Psoas muscle (tissue), 8 donors: ENCODE measurements at places on chromosomes 6 and 20.

GRCh38 chr6:84228198-84228543 lies 728 bp upstream of the CEP162 start:
- DNase-seq: no peak

GRCh38 chr6:43953794-43954310 lies 173.4 kb downstream of the MRPL14 start:
- peak; percentile 81 for DNase-seq

GRCh38 chr6:125865015-125865414 lies 74.3 kb downstream of the NCOA7 start:
- no peak for DNase-seq

DNA sequence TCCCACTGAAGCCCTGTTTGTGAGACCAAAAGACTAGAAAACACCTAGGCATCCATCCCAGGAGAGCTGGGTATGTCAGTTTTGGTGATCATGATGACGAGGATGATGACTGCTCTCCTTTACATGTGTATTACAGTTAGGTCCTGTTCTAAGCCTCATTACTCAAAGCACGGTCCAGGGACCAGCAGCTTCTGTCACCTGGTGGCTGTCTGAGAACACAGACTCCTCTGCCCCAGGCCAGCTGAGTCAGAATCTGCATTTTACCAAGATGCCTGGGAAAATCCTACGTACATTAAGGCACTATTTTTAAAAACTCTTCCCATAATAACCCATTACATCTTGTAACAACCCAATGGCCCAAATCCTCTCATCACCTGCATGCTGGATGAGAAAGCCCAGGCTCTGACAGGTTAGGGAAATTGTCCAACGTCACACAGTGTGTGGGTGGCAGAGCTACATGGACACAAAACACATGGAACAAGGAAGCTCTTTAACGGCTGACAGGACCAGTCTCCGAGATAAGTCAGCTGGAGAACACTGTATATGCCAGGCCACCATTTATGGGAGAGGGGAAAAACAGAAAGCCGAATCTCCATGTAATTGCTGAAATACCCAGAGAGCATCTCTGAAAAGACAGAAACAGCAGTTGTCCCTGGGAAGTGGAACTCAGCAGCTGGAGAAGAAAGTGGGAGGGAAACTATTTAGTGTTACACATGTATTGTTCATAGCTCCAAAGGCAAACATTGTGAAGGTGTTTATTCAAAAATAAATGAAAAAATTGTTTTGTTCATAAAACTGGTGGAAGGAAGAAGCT lies 65.4 kb downstream of the BMP7 start:
- DNase-seq: no peak

- DNase-seq: no peak
These were observed 552.0 kb downstream of the C6orf118 start for GRCh38 chr6:164757451-164757850.

GRCh38 chr6:63058601-63059000 lies 152.7 kb upstream of the FKBP1C start:
- DNase-seq: no peak

DNA sequence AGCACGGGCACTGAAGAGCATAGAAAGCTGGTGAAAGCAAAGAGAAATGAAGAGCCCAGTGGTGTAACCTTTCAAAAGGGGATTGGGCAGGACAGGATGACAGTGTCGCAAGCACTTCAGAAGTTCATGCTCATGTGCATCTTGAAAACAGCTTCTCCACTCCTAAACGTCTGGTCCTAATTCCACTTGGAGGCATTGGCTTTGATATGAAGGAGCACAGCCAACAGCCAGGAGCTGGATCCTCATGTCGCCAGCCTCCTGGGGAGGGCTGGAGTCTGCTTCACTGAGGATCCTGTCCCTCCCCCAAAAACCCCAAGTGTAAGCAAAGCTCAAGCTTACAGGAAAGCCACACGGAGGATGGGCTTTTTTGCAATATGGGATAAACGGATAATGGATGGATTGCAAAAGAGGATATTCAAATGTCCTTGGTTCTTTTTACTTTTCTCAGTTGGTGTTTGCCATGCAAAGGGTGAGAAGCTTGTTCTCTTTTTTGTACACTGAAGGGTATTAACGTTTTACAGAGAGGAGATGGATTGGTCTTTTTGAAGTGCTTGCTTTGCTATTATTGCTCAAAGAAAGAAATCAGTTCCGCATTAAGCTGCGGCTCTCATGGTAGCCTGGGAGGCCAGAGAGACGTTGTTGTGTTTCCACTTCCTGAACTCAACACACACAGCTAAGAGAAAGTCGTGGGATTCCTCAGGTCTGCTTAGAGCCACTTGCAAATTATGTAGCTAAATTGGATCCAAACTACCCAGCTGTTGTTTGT lies 92.2 kb downstream of the SIM1 start:
- no peak for DNase-seq

- DNase-seq: no peak
These were observed 251.3 kb downstream of the ANKRD60 start for GRCh38 chr20:57977141-57977540.

DNA sequence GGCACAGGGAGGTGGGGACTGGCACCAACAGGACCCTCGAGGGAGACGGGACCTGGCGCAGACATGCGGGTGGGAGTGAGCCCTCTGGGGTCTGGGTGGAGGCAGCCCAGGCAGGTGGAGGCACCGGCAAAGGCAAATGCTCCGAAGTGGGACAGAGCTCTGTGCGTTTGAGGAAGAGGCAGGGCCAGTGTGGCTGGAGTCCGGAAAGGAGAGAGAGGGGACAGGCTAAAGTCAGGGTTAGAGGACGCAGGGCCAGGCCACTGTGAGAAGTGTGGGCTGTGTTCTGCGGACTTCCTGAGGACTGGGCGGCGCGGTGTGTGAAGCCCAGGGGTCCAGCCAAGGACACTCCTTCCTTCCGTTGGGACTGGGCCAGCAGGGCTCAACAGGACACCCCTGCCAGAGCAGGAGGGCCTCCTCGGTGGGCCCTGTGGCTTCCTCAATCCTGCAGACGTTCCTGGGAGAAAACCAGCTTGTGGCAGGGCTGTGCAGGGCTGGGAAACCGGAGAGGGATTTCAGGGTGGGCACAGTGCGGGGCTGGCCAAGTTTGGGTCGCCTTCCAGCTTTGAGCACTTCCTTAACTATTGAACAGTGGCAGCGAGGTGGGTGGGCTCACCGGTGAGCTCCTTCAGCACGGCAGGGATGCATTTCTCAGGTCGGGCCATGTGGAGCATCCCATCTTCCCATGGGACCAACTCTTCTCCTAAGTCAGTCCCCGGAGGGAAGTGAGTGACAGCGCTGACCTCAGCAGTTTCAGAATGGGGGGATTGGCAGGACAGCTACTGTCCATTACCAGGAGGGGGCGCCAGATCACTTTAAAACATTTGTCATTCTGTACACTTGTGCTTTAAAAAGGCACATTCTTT lies 22.5 kb downstream of the MOCS3 start:
- DNase-seq: peak; percentile 38

GRCh38 chr6:114419175-114419574 lies 76.4 kb upstream of the HS3ST5 start:
- DNase-seq: no peak

GRCh38 chr6:73665686-73666319 lies 12.0 kb upstream of the SLC17A5 start:
- DNase-seq: no peak

DNA sequence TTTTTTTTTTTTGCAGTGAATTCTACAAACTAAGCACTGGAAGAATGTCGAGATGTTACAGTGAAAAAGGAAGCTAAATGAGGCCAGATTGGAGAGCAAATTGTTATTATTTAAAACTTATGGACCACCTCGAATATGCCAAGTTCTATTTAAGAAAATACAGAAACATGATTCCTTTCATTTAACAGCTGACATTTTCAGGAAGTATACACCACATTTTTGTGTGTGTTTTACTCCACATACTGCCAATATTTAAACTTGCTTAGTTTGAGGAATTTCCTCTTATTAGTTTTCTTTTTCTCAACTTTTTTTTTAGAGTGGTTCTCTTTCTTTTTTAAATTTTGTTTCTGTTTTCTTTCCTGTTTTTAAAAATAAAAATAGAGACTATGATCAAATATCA lies 37.0 kb upstream of the GCLC start:
- DNase-seq: no peak

- DNase-seq: no peak
These were observed 59.3 kb downstream of the EPB41L2 start for GRCh38 chr6:131003488-131004386.

DNA sequence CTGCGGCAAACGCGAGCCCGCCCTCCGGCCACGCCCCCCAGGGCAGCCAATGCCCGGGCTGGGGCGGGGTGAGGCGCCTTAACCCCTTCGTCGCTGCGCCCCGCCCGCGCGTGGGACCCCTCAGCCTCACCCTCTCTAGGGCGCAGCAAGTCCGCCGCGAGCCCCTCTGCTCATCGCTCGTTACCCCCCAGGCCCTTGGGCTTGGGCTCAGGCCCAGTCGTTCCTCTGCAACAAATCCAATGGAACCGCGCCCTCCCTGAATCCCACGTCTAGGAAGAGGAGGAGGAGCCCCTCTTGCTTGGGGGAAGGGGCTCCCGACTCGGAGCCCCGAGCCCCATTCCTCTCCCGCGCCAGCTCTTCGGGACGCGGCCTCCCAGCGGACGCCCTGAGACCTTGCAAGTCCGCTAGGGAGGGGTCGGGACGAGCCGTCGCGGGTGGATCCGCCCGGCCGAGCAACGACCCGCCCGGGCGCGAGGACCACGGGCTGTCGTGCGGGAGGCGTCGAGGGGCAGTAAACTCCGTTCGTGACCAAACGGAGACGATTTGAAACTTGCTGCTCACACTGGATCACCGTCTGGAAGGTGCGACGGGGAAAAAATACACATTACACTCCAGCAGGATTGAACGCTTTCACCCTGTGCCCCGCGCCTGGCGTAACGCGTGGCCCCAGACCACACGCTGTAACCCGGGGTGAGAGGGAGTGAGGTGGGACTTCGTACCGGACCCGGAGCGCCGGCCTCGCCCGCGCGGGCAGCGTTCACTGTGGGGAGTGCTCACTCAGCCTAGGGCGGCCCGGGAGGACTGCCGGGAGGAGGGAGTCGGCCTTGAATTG lies 477 bp upstream of the LZTS3 start:
- peak; percentile 91 for DNase-seq

DNA sequence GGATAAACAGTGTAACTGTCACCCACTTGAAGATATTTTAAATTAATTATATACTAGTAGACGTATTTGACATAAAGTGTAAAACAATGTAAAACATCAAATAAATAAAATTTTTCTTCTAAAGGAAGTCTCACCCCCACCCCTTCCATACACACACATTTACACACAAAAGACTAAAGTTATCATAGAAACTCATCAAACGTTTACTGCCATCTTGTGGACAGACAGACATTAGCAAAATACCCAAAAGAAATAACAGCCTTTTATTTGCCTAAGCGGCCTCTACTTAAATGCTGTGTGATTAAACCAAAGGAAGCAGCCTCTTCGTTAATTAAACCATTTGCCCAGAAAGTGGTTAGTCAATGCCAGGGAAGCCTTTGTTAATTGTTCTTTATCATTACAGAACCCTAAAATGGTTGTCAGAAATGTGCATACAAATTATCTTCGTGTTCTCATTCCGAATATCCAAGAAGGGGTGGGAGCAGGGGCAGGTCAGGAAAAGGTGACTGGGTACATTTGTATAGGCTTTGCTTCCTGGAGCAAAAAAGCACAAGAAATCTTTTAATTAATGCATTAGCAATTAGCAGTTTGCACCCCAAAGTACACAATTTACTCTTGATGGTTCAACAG lies 176.2 kb upstream of the SASH1 start:
- DNase-seq: no peak

DNA sequence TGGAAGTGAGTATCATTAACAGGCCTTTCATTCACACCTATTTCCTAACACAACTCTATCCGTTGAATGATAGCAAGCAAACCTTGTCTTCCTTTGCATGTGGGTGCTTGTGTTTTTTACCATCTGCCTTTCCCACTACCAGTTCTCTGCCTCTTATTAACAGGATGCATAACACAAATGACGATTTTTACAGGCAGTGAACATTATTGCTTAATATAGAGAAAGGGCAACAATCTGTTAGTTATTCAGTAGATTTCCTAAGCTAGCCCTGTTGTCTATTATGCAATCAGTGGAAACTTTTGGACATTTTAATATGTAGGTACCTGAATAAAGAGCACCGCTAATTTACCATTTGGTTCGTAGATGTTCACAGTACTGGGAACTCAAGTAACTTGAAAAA lies 348.8 kb upstream of the PLCB4 start:
- DNase-seq: no peak

- DNase-seq: no peak
These were observed 23.0 kb downstream of the ELOVL5 start for GRCh38 chr6:53325785-53326184.

DNA sequence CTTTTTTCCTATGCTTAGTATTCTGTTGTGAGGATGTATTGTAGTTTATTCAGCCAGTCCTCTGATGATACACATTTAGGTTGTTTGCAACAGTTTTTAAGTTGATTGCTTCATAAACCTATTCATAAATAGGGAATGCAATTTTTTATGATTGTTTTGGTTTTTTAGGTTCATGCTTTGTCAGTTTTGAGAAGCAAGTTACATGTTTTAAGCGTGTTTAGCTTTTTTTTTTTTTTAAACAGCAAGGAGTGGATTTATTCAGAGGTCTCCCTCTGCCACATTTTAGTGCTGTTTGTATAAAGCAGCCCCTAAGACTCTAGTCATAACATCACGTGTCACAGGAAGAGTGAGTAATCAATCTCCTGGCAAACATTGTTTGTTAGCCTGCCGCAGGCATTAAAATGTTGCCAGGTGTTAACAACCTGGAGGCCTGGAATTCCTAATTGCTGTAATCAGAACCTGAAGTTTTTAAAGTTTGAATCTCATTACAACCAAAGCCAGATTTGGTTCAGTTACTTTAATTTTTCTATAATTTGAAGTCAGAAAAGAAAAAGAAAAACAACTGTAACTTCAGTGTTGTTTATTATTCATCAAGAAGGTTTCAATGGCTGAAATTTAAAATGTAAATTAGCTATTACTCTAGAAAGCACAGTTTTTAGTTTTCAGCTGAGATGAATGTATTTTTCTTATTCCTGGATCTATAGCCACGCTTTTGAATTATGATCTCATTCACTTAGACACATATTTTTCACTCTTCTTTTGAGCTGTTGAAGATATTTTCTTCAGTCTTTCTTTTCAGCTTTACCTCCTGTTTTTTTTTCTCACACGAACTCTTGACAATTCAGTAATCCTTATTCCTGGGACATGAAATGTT lies 59.2 kb downstream of the KCNS1 start:
- no peak for DNase-seq

GRCh38 chr6:145012039-145012662 lies 723.2 kb downstream of the EPM2A start:
- no peak for DNase-seq

DNA sequence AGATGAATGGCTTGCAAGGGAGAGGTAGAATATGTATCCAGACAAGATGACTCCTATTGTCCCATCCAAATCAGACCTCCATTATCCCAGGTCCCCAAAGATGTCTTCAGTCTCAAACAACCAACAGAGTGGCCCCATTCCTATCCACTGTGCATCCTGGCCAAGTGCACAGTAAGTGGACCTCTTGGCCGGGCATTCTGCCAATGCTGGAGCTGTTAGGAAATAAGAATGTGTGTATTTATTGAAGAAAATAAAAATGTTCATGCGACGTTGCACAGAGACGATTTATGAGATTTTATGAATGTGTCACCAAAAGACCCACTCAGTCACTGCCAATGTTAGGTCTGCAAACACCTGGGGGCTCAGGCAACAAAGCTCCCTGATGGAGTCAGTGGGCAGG lies 196.0 kb downstream of the MAFB start:
- DNase-seq: peak; percentile 36

- no peak for DNase-seq
These were observed 1223.7 kb upstream of the EYS start for GRCh38 chr6:66930559-66931290.

- DNase-seq: no peak
These were observed 252.7 kb downstream of the BMP7 start for GRCh38 chr20:57013741-57014140.
